ENCODE measurements at places on chromosomes 4 and X.

DNA sequence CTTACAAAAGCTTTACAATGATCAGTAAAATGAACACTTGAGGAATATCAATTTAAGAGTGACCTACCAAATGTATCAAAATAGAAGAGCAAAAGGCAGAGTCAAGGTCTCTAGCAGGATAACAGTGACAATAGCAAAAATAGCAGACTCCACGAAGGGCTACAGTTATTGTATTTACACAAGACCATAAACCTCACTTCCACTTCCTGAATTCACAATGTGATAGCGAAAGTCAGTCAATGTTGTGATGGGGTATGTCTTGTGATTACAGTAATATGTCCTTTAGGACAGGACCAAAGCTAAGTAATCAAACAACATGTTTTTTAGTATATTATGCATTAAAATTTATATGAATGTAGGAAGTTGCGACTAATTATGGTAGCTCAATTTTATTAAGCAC is 139.6 kb downstream of the IQCM start:
- no peak for DNase-seq

DNA sequence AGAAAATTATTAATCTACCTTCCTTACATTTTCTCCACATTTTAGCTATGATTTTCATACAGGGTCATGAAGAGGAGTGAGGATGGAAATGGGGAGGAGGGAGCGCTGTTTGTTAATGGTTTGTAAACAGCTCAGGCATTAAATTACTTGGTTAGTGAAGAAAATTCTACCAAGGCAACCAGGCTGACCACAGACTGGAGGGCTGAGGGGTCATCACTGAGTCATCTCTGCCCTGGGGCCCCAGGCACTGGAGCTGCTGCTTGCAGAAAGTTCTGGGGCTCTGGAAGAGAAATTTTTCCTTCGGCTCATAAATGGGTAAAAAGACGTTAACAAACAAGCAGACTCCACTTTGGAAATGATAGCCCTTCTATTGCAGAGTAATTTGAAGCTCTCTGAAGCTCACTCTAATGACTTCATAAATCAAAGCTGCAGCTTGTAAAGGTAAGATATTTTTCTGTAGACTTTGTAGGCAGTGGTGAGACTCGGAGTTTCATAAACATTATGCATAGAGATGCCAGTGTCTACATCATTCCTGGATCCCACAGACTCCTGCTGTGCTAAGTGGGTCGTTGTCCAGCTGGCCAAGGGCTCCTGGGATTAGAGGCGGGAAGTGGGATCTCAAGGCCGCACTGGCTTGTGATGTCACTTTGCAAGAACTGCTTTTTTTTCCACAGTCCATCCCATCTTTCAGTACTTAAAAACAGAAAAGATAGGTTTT is 159.6 kb downstream of the PTTG2 start:
- DNase-seq = no peak

DNA sequence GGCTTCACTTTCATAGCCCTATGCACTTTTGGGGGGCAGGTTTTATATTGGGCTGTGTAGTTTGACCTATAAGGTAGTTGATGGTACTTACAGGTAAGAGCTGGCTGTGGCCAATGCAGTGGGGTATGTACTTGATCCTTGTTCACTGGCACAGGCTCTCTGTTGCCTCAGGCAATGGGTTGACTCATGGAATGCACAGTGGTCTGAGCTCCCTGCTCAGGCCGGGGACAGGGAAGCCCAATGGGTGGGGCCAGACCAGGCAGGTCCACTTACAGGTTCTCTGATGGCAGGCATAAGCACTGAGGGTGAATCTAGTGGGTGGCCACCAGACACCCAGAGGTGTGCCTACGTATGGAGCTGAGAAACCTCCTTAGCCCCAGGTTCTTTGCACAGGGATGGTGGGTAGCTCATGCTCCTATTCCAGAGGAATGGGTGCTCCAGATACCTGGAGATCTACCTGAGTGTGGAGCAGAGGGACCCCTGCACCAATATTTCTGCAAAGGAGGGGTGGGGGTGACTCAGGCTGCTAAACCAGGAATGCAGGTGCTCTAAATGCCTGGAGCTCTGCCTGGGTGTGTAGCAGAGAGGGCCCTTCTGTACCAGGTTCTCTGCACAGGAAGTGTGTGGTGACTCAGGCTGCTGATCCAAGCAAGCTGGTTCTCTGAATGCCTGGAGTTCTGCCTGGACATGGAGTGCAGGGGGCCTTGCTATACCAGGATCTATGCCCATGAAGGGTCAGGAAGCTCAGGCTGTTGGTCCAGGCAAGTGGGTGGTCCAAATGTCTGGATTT is 52.3 kb downstream of the IL1RAPL2 start:
- no peak for DNase-seq

GRCh38 chrX:98203800-98204199 is 1320.1 kb downstream of the RPA4 start:
- no peak for DNase-seq

DNA sequence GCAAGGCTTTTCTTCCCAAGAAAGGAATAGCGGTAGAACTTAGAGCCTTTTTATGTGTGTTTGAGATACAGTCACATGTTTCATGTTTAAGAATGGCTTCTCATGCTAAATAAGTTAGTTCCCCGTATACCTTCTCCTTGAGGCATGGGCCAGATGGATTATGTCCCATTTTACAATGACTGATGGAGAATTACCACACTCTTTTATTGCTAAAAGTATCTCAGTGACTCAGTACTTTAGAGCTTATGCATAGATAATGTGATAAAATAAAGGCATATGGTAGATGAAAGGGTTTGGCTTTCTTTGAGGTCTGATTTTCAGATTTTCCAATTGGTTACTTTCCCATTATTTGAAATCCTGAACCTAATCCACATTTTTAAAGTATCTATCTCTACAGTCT is 121.8 kb upstream of the BMPR1B start:
- no peak for DNase-seq

GRCh38 chr4:83128240-83128929 is 13.9 kb upstream of the PLAC8 start:
- DNase-seq = no peak

GRCh38 chr4:56149591-56149990 is 200.8 kb downstream of the CEP135 start:
- DNase-seq = no peak
